ENCODE measurements at places on chromosomes 7 and 10.
A peak's percentile ranks its signal among the peaks of the same experiment; 100 is the strongest.

GRCh38 chr7:90007001-90007654 is 147.1 kb upstream of the STEAP1 start:
- no peak for DNase-seq

DNA sequence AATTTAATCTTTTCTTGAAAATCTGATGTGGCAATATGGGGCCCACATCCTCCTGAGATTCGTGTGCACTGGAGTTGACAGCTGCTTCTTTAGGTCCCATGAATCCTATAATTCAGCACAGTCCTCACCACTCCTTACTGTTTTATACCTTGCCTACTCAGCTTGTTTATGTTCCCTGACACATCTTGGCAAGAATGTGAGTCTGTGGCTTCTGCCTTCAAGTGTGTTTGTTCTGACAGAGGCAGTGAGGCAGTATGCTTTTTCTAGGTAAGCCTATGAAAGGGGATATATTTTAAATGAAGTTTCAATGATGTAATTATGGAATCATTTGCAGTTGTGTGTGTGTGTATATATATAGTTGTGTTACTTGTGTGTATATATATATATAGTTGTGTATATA is 106.4 kb downstream of the AMPH start:
- DNase-seq: peak; percentile 1

GRCh38 chr10:649445-649797 is 40.0 kb downstream of the DIP2C start:
- DNase-seq: no peak

DNA sequence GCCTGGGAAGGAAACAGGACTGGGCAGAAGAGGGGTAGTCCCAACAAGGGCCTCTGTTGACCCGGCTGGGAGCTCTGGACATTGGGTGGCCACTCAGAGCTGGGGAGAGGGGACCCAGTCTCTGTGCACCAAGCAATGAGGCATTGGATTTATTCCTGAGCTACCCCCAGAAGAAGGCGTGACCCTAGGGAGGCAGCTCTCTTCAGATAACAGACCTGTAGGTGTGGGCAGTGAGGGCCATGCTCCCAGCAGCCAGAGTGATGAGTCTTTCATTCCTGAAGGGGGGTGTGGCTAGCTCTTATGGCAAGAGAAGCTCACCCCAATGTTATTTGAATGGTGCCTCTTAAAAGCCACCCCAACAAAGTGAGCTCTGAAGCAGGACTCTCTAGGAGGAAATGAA is 20.4 kb downstream of the TEX36 start:
- peak; percentile 36 for DNase-seq

DNA sequence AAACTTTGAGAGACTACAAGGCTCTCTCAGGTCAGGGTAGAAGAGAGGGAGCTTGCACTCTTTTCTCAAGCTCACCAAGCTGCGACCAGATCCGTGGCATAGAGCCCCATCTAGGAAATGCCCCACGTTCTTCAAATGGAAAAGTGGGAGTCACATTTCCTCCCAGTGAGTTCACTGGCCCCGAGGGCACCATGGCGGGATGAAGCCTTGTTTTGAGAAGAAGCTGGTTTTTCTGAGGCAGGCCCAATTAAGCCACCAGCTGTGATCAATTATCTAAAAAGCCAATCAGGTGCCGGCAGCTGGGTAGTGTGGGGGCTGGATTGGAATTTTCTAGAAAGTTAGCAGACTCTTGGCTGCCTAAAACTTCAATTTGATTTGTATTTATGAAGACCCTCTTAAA is 101.4 kb downstream of the ZNF365 start:
- DNase-seq: no peak

DNA sequence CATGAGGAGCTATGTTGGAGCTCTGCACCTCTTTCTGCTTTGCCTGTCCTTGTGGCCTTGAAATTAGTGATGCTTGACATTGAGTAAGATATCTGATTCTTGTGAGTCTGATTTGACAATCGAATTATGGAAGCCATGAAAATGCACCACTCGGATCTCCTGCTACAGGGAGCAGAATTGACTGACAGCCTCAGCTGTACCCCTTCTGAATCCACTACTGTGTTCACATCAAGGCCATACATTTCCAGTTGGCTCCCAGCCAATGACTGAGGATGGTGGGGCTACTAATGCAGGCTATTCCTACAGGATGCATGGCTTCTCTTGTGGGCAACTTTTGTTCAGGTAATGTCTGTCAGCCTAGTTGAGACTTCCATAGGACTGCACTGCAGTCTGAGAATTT is 321.9 kb downstream of the REEP3 start:
- DNase-seq: no peak

GRCh38 chr10:60524541-60524940 is 134.9 kb upstream of the ANK3 start:
- DNase-seq: peak; percentile 93

- no peak for DNase-seq
Measured at GRCh38 chr10:75375838-75376237, 25.7 kb downstream of the ZNF503 start.

DNA sequence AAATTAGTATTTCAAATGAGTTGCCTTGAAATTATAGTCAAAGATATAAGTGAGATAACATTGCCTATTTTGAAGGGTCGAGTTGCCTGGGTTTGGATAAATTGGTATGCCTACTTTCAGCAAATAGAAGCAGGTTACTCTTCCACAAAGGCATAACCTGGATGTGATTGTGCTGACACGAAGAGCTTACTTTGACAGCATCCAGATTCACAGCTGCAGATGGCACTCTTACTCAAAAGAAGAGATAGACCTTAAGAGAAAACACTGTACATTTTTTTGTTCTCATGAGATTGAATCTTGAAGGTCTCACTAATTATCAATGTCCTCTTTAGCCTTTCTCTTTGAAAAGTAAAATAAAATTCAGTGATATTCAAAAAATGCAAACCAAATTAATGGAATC is 1338.7 kb downstream of the REEP3 start:
- DNase-seq: no peak

GRCh38 chr10:101006593-101007098 is 7.0 kb downstream of the LZTS2 start:
- DNase-seq: no peak

DNA sequence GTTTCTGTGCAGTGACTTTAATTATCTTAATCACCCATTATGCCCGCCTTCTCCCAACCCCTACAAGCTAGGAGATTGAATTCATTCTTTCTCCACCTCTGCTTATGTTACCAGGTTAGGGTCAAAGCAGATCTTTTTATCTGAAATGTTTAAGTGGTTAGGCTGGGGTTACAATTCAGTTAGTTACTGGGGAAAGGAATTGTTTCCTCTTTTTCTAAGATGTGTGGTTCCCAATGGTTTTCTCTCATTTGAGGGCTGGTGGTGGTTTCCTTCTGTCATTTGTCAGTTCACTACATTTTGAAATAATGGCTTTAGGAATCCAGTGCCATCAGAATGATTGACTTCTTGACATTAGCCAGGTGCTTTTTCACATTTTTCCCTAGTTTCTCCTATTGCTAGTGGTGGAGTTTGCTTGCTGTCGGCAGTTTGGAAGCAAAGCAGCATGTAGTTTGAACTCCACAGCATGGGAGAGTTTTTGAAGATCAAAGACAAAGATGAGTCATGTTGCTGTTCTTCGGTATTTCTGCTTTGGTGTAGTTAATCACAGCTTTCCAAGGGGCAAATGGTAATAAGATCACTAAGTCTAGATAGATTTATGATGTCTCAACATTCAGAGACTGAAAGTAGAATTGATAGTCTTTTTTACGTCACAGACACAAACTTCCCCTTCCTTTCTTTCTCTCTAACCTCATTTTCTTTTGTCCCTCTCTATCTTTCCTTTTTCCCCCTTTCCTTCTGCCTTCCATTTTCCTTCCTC is 168.2 kb downstream of the SND1 start:
- DNase-seq: peak; percentile 11

GRCh38 chr7:98760201-98760651 is 109.6 kb downstream of the TMEM130 start:
- no peak for DNase-seq

GRCh38 chr7:106344211-106344610 is 59.4 kb upstream of the NAMPT start:
- no peak for DNase-seq

DNA sequence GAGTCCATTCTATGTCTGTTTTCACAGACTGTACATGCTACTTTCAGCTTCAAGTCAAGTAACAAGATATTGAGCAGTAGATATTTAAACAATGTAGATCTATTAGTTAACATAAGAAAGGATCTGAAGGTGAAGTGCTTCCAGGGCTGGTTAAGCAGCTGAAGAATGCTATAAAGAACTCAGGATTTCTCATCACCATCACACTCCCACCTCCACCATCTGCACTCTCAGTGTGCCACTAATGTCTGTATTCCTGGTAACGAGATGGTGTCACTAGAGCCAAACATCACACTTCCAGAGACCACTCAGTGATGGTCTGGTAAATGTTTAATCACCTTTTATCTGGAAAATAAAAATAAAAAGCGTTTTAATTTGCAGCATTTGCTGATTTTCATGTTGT is 224.0 kb upstream of the FERD3L start:
- DNase-seq: no peak

- peak; percentile 33 for DNase-seq
Measured at GRCh38 chr10:43282881-43283280, 16.0 kb upstream of the RASGEF1A start.

DNA sequence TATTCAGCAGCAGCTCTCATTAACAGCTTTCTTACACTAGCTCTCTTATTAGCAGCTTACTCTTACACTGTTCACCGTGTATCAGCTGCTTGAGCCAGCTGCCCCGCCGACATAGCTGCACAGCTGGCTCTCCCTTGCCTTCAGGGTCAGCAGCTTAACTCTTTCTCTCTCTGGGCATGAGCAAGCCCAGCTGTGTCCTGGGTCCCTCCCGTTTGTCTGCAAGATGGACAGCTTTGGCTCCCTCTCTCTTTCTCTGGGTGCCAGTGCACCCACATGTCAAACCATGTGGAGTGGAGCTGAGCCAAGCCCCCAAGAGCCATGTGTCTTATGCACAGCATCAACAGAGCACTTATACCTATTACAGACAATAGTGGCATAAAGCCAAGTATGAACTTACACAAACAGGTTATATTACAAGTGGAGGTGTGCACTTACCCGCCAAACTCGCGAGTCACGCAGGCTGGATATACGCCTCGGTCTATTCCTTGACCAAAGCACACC is 35.7 kb upstream of the MTPAP start:
- peak; percentile 50 for DNase-seq

- DNase-seq: no peak
Measured at GRCh38 chr7:45074528-45075354, 14.0 kb downstream of the NACAD start.

- DNase-seq: no peak
Measured at GRCh38 chr7:28133872-28134271, 46.7 kb downstream of the JAZF1 start.

DNA sequence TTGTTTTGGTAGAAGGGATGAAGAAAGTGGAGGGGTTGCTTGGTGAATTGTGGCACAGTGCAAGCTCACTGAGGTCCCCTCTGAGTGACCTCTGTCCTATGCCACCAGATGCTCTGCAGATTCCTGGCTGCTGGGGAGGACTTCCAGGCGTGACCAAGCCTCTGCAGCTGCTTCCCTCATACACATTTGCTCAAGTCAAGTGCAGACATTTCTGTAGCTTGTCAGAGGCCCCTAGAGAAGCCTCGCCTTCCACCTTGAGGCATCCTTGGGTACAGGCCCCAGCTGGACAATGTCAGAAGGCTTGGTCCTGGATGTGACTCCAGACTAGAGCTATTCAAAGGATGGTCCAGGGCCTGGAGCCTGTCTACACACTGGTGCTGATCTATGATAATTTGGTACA is 464.2 kb downstream of the PLXNA4 start:
- no peak for DNase-seq

GRCh38 chr10:110461530-110461929 is 36.2 kb upstream of the DUSP5 start:
- no peak for DNase-seq

- no peak for DNase-seq
Measured at GRCh38 chr10:27568196-27569175, 64.4 kb downstream of the RAB18 start.

- DNase-seq: peak; percentile 4
Measured at GRCh38 chr7:25642849-25643248, 414.6 kb upstream of the NPVF start.

DNA sequence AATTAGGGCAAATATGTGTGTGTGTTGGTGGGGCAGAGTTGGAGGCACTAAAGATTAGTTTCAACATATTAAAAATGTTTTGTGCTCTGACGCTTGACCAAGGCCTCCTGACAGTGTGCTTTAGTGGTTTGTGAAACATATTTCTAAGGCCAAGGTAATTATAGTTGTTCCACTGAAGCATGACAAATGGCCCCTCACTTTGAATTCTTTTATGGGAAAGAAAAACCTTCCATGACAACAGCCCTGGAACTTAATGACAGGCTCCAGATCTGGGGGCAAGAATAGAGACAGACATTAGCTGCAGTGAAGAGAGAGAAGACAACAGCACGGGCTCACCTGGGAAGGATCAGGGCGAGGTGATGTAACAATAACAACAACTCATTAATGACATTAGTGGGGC is 155.8 kb downstream of the CHN2 start:
- no peak for DNase-seq

DNA sequence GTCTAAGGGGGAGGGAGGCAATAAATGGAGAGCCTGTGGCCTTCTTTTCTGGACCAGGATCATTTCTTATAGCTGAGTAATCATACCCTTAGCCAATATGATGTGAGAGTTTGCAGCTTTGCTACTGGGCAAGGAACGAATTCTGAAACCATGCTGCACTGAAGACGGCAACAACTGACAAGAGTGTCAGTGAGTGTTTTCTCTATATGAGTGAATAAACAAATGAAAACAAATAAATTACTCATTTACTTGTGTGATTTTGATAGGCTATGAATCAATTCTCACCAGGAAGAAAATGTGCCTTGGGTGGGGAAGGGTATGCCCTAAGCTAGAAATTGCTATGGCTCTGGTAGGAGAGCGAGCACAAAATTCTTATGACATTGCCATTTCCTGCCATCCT is 79.4 kb upstream of the LRRN3 start:
- DNase-seq: no peak

- no peak for DNase-seq
Measured at GRCh38 chr10:43970717-43971116, 322.0 kb upstream of the ZNF32 start.

DNA sequence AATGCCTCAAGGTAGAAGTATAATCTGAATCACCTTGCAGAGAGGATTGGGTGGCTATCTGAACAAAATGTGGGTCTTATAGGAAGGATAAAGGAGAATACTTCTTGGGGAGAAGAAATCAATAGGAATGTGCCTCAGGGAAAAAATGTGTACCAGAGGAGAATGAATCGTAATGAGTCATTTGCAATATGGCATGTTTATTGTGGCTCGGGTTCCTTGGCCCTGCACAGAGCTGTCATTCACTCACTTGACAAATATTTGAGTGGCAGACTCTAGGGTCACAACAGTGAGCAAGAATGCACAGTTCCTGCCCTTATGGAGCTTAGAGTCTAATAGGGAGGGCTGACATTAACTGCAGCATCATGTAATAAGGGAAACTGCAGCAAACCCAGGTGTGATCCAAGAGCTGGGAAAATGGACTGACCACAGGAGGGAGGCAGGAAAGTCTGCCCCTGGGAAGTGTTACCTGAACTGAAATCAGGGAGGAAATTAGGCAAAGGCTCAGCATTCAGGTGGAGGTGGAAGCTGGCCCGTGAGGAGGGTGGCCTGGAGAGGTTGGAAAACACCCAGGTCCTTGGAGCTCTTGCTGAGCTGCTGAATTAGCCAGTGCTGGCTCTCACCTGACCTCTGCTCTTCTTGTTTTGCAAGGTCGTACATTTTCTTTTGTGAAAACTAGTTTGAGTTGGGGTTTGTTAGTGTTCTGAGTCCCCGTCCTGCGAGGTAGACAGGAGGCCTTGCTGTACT is 203.9 kb downstream of the FRMD4A start:
- DNase-seq: peak; percentile 64
